Psoas muscle (tissue), 8 donors: ENCODE measurements at places on chromosomes 2 and 18.

GRCh38 chr18:13439461-13439860 is 220.9 kb downstream of the LDLRAD4 start:
- no peak for DNase-seq

DNA sequence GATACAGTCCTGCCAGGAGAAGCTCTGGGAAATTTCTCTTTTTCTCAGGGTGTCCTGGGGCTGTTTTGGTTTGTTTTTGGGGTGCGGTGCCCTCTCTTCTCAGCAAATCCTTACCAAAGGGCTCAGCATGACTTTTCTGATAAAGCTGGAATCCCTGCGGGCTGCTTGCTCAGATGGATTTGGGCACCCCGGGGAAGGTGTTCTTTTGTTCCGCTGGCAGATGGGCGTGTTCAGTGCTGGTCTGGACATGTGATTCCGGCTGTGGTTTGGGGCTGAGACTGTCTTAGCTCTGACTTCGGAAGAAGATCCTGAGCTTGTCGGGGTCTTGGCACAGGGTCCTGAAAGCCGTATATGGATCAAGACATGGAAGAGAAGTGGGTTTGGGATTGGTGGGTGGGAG is 134.2 kb upstream of the SPRED2 start:
- no peak for DNase-seq

DNA sequence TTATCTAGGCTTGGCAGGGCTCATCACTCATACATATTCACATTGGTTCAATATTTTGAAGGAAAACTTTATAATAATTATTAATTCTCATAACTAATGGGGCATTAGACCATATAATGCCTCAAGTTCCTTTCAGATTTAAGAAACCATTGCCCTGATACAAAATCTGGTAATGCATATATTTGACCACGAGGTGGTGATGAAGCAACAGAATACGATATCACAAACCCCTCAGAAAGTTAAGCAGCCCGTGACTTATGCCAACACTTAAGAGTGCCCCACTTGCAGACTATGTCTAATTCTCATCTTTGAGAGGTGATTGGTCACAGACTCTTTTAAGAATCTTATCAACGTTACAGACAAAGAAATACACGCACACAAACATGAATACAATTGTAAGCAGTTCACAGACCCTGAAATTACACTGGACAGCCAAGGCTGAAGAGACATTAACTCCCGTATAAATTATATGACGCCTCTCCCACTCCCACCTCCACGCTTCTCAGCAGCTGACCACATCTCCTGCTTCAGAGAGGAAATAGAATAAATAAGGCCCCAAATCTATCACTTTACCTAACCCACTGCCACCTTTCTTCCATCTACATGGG is 20.7 kb upstream of the DNAH6 start:
- no peak for DNase-seq

DNA sequence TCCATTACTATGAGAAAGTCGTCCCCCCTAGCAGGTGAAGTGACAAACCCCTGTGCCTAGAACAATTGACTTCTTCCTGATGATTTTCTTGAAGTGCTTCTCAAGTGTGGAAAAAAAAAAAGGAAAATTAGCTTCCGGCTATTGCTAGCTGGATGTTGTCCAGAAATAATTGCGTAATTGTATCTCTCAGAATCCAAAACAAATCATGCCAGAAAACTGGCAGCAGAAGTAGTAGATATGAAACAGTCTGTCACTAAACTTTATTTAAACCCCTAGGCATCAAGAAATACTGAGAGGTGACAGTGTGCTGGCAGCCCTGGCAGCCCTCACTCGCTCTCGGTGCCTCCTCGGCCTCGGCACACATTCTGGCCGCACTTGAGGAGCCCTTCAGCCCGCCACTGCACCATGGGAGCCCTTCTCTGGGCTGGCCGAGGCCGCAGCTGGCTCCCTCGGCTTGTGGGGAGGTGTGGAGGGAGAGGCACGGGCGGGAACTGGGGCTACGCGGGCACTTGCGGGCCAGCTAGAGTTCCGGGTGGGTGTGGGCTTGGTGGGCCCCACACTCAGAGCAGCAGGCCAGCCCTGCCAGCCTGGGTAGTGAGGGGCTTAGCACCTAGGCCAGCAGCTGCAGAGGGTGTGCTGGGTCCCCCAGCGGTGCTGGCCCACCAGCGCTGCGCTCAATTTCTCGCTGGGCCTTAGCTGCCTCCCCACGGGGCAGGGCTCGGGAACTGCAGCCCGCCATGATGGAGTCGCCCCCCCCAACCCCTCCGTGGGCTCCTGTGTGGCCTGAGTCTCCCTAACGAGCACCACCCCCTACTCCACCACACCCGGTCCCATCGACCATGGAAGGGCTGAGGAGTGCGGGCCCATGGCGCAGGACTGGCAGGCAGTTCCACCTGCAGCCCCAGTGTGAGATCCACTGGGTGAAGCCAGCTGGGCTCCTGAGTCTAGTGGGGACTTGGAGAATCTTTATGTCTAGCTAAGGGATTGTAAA is 80.5 kb upstream of the ABCA12 start:
- DNase-seq: no peak

DNA sequence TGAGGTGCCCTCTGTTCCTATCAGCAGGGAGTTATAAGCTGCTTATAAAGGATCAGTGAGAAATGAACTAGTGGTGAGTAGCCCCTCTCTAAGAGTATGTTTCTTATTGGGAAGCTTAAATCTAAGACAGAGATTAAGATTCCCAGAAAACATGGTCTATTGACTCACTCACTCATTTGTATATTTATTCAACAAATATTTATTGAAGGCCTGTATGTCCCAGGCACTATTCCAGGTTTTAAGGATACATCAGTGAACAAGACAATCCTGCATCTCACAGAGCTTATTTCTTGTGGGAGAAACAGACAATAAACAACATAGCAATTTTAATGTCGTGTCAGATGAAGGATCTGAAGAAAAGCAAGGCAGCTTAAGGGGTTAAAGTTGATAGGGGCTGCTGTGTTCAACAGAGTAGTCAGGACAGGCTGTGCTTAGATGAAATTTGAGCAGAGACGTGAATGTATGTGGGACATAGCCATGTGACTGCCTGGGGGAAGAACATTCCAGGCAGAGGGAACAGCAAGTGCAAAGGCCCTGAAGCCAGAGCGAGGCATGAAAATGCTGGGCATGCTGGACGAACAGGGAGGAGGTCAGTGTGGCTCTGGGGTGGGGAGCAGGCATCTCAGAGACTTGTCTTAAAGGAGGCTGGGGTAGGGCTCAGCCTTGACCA is 14.8 kb upstream of the PSD4 start:
- DNase-seq: no peak

DNA sequence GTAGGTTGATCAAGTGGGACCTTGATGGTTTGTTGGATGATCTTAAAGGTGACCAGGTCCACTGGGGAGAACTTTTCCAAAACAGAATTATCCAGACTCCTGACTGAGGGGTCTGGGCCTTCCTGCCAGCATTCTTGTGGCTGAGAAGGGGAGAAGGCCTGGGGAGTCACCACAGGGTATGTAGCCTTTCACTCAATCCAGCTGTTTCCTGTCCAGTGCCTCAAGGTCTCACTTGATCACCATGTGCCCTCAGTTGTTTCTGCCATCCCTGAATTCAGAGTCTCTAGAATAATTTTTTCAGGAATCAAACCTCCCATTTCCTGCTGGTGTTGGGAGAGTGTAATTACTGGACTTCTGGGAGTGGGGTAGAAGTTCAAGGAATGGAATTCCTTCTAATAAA is 54.4 kb upstream of the TANC1 start:
- no peak for DNase-seq

DNA sequence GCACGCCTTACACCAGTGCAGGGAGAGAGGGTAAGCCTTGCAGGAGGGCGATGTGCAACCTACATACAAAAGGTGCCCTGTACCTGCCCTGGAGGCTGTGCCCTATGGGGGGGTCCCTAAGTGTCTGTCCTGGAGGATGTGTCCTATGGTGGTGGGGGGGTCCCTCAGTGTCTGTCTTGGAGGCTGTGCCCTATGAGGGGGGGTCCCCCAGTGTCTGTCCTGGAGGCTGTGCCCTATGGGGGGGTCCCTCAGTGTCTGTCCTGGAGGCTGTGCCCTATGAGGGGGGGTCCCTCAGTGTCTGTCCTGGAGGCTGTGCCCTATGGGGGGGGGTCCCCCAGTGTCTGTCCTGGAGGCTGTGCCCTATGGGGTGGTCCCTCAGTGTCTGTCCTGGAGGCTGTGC is 216.6 kb downstream of the HDAC4 start:
- no peak for DNase-seq

GRCh38 chr18:13918898-13919297 is 3.6 kb upstream of the MC2R start:
- no peak for DNase-seq

- DNase-seq: no peak
These were observed 72.7 kb upstream of the GLS start for GRCh38 chr2:190807886-190808285.

- DNase-seq: no peak
These were observed 633.2 kb upstream of the PKDCC start for GRCh38 chr2:41414486-41415230.

GRCh38 chr18:79498662-79499061 is 102.9 kb downstream of the NFATC1 start:
- DNase-seq: no peak

- DNase-seq: no peak
These were observed 217.7 kb downstream of the LRRTM1 start for GRCh38 chr2:80086831-80087230.

GRCh38 chr2:133135035-133135654 is 433.1 kb downstream of the NCKAP5 start:
- DNase-seq: no peak

- DNase-seq: no peak
These were observed 201.3 kb downstream of the GCA start for GRCh38 chr2:162545254-162545653.
